Psoas muscle (tissue), 8 donors: ENCODE measurements at places on chromosomes 16 and 17. TPM values are rescaled to one million over a fixed set of nuclear protein-coding genes. Genes with fewer than 3 reads are reported as not detected.

CD300C gene
- total RNA-seq, result 0.39 TPM

PLA2G15 gene
- 29.3 TPM for total RNA-seq

ITGA2B gene
- 0.97 TPM for total RNA-seq

TM4SF5 gene
- not detected for total RNA-seq

TMED6 gene
- total RNA-seq, result not detected

SLC13A2 gene
- total RNA-seq, result not detected

KRT20 gene
- not detected for total RNA-seq

HID1 gene
- total RNA-seq, result 2.6 TPM

MYOCD gene
- total RNA-seq, result 0.57 TPM

CD300E gene
- total RNA-seq, result 0.50 TPM

SYNGR3 gene
- 0.52 TPM for total RNA-seq

TXNDC11 gene
- total RNA-seq, result 30.7 TPM

DNA sequence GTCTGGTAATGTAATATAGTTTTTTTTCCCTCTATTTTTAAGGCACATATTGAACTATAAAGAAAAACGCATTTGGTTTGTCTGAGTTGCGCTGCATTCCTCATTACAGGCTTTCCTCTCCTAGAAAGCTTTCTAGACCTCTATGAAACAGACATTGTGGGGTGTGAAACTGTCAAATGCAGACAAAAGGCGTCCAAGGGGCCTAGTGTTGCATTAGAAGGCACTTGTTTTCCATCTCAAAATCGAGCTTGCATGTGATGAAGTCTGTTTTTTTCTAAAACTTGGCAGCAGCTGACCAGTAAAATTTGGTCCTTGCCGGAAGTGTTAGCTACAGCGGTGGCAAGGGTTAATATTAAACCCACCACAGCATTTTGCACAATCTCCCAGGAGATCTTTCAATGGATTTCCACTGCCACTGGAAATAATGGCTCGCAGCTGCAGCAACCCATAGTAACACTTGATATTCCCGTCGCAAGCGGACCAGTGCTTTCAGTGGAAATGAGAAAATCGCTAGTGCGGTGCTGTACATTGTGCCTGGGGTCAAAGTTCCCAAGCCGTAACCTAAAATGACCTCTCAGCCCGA lies 602.6 kb downstream of the KCNJ2 start:
- DNase-seq, result no peak

DNA sequence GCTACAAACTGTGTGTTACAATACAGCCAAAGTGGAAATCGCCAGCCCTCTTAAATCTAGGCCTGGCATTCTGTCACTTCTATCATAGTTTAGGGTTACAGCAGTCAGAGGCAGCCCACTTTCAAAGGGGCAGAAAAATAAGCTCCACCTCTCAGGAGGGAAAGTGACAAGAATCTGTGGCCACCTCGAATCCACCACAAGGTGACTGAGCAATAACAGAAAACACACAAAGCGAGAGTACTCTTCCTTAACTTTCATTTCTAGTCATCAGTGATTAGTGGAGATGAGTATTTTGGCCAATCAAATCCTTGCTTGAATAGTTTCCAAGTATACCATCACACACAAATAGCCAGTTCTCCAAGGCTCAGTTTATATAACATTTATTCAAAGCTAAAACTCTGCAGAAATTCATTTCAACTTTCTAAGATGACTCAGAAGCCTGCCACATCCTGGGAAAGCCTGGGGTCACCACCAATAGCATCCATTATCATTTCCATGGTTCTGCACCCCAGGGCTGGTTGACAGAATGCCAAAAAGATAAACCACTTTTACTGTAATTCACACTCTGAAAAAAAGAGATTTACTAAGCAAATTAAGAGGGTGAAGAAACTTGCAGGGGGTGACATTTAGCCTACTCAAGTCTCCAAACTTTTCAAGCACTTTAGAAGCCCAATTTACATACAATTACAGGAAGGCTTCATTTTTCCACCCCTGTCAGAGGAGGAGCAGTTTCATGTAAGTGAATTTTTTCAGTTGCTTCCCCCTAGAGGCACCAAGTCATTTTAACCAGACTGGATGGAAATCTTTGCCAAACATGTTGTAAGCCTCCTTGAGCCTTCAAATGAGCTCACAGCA lies 66.8 kb downstream of the SALL1 start:
- DNase-seq, result no peak

- no peak for DNase-seq
These were observed 134.3 kb downstream of the HAPSTR1 start for GRCh38 chr16:9225527-9226316.

DNA sequence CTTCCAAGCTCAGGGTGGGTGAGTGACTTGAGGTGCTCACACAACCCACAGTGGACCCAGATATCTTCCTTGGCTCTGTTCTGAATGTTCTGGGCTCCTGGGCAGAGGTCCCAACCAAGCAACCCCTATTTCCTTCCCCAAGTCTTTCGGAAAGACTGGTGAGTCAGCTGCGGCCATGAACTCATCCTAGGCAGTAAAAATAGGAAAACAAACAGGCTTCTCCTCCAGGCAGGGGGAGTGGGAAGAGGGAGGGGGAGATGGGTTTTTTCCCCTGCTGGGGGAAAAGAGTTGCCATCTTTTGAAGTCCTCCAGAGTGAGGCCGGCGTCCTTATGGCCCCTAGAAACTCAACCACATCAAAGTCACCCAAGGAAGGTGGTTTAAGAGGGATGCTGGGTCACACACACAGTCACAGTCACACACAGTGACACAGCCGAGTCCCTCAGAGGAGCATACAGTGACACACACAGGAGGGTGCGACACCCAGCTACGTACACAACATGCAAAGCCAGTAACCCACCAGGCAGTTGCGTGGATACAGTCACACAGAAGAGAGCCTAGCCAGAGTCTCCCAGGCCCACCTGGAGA lies 16.0 kb upstream of the DLX4 start:
- no peak for DNase-seq

DNA sequence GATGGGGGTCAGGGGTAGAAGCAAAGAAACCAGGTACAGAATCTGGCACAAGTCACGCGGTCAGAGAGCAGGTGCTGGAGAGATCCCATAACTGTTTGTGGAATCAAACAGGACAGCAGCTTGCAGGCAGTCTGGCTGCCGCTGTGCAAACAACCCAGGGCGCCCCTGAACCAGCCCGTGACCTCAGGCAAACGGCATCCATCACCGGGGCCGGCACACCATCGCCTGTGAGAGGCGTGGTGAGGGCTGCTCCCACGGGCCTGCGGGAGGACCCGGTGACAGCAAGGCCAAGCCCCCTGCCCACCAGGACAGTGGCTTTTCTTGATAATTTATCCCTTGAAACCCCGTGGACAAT lies 47.9 kb downstream of the CBFA2T3 start:
- DNase-seq, result no peak

- no peak for DNase-seq
These were observed 29.5 kb upstream of the WWOX start for GRCh38 chr16:78069913-78070312.

- peak; percentile 50 for DNase-seq
These were observed 321.3 kb downstream of the RBFOX1 start for GRCh38 chr16:7653746-7654461.

DNA sequence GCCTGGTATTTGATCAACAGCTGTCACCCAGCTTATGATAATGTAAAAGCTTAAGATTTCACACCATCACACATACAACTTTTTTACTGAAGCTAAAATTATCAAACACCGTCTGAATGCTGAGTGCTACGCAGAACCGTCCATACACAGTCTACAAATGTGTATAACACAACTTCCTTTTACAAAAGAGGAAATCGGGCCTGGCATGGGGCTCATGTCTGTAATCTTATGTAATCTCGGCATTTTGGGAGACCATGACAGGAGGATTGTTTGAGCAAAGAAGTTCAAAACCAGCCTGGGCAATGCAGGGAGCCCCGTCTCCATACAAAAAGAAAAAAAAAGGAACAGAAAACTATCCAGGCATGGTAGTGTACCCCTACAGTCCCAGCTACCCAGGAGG lies 19.6 kb upstream of the QRICH2 start:
- DNase-seq, result no peak

GRCh38 chr17:34349751-34350150 lies 6.5 kb upstream of the CCL13 start:
- no peak for DNase-seq

- no peak for DNase-seq
These were observed 44.8 kb upstream of the HLF start for GRCh38 chr17:55219934-55220333.

- DNase-seq, result peak; percentile 55
These were observed 17.3 kb downstream of the GRB7 start for GRCh38 chr17:39754958-39755553.

GRCh38 chr17:28258347-28258887 lies 60.6 kb upstream of the TMEM97 start:
- DNase-seq, result no peak

- no peak for DNase-seq
These were observed 266.0 kb upstream of the SDK2 start for GRCh38 chr17:73910206-73910605.

DNA sequence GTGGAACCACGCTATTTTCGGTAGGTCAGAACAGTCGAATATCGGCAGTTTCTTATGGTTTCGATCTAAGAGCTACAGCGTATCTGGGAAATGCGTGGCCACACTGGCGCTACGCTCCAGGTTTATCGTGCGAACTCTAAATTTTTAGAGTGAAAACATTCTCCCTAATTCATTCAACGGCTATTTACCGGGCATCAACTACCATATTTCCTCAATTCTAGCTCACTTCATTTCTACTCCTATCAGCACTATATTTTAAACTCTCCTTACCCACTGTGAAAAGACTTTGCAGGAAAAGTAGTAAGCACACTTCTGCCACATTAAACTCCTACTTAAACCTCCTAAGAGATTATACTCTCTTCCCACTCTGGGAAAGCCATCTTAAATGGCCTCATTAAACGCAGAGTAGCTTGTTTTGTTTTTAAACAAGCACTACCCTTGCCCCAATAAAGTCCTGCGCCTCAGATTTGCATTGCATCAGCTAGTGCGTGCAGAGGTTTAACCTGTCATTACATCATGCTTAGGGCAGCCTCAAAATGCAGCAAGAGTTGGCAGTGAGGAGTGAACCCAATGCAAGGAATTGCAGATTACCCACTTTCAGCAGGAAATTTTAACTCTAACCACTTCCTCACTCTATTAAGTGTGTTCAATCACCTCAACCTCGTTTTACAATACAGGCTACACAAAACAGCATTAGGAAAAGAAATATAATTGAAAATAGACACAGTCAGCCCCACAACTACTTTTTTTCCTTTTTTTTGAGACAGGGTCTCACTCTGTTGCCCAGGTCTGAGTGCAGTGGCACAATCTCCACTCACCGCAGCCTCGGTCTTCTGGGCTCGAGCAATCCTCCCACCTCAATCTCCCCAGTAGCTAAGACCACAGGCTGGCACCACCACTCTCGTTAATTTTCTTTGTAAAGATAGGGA lies 18.8 kb downstream of the SIAH1 start:
- DNase-seq, result no peak

- peak; percentile 49 for DNase-seq
These were observed 80.6 kb downstream of the LMF1 start for GRCh38 chr16:890217-890616.

GRCh38 chr16:1316033-1316405 lies 6.6 kb downstream of the UBE2I start:
- DNase-seq, result no peak

- DNase-seq, result no peak
These were observed 66.1 kb upstream of the HS3ST4 start for GRCh38 chr16:25625620-25626019.

GRCh38 chr16:79162977-79163376 lies 437.6 kb downstream of the MAF start:
- no peak for DNase-seq

DNA sequence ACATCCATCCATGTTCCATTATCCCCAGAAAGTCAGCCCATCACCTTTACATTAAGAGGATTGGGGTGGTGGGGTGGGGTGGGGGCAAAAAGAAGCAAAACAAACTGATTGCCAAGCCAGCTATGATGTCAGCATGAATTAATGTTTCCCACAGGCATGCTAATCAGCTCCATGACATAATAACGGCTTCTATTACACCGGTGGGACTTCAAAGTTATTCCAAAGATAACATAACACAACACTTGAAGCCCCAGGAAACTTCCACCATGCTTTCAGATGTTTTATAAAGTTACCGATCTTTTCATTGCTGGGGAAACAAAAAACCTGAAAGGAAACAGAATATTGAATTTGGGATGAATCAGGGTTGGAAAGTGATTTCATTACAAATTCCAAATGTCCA lies 155.9 kb upstream of the IRX5 start:
- DNase-seq, result no peak

GRCh38 chr17:82302568-82302963 lies 14.8 kb downstream of the CD7 start:
- no peak for DNase-seq

DNA sequence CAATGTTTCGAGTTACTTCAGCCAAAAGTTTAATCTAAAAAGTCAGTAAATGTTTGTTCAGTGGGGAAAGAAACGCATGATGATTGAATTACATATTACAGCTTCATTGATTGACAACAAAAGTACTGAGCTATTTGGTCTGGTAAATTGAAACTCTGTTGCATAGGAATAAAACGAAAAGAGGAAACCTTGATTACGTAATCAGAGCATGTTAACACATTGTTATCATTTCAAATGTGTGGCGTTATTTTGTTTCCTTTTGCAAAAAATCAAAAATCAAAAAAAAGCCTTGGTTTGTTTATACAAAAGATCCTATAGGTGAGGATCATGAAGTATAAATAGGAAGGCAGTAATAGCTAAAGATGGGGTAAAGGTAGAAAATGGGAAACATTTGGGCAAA lies 19.5 kb upstream of the CA10 start:
- no peak for DNase-seq

DNA sequence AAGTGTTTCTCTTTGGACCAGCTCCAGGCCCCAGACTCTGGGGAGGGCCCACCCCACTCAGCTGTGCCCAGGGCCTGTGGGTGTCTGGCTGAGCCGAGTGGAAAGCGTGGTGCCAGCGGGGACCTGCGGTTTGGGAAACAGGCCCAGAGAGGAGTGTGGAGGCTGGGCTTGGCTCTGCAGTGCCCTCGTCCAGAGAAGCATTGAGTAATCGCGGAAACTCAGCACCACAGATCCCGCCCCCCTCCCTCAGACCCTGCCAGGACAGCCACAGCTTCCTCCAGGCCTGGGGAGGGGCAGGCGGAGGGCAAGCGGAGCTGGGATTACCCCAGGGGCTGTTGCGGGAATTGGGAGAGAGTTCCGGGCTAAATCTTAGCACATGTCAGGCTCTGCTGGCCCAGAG lies 14.6 kb upstream of the PITPNA start:
- DNase-seq, result peak; percentile 93

- no peak for DNase-seq
These were observed 29.6 kb upstream of the ABCA9 start for GRCh38 chr17:69090365-69090764.

GRCh38 chr17:74677558-74678466 lies 34.9 kb downstream of the CD300LF start:
- peak; percentile 25 for DNase-seq

GRCh38 chr17:73706858-73707257 lies 62.6 kb upstream of the SDK2 start:
- DNase-seq, result no peak

DNA sequence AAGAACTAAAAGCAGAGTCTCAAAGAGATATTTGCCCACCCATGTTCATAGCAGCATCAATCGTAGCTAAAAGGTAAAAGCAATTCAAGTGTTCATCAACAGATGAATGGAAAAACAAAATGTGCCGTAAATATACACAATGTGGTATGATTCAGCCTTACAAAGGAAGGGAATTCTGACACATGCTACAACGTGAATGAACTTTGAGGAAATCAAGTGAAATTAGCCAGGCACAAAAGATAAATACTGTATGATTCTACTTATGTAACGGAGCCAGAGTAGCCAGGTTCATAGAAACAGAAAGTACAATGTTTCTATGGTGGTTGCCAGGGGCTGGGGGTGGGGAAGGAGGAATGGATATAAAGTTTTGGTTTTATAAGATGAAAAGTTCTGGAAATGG lies 57.8 kb upstream of the IL34 start:
- no peak for DNase-seq
